Activated CD8-positive, alpha-beta memory T cell treated with anti-CD3 and anti-CD28 coated beads for 1 hour (primary cell): ENCODE measurements at places on chromosomes 12 and 14.

- no peak for DNase-seq
These were observed 13.6 kb downstream of the KCNH3 start for GRCh38 chr12:49552425-49552824.

- no peak for DNase-seq
These were observed 30.8 kb downstream of the PAWR start for GRCh38 chr12:79659961-79660431.

DNA sequence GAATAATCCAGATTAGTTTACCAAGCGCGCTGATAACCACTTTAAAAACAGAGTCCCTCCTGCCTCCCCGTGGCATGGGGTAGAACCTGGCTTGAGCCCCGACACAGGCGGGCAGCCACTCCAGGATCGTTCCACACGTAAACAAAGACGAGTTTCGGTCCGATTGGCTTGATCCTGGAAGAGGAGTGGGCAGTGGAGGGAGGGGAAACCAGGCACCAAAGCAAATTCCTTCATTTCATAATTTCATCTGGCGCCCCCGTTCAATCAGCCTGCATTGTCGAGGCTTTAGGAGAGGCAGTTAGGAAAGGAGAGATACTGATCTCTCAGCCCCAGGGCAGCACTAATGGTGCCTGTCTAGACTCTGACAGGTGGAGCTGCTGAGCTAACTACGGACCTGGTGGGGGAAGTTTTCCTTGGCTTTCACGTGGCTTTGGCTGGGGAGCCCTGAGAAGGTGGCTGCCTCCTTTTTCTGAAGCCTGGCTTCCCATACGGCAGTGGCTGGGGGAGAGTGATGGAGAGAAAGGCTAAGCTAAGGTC, 751 bp upstream of the GPRC5A start:
- DNase-seq: no peak

DNA sequence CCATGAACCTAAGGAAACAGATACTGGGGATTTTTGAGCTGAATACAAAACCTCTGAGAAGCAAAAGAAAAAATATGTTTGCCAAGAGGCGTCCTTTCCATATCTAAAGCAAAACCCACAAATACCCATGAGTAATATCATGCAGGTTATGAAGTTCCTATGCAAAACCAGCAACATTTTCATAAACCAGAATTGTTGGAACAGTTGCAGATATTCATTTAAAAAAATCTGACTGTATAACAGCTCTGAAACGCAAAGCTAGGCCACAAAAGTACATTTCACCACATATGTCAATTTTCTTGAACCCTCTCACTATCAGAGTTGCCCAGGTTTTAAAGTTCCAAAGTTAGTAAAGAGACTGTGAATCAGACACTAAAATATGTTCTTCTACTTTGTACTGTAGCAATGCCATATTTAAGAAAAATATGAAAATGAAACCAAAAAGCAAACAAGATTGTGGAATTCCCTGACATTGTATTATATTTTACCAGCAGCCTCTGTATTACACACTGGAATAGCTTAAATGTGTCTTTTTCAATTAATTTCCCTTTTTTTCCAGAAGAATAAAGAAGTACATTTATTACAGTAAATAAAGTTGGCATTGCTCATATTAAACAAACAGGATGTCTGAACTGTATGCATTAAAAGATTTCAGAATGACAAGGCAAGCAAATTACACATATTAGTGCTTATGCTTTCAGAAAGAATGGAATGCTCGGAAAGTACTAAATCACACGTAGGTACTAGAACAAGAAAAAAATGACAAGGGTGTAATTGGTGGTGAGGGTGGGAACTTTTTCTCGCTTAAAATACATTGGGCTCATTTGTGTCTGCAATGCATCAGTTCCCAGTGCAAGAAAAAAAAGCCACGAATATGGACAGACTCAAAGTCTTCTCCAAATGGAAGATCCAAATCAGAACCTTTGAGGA, 33.6 kb upstream of the HIF1A start:
- DNase-seq: no peak

DNA sequence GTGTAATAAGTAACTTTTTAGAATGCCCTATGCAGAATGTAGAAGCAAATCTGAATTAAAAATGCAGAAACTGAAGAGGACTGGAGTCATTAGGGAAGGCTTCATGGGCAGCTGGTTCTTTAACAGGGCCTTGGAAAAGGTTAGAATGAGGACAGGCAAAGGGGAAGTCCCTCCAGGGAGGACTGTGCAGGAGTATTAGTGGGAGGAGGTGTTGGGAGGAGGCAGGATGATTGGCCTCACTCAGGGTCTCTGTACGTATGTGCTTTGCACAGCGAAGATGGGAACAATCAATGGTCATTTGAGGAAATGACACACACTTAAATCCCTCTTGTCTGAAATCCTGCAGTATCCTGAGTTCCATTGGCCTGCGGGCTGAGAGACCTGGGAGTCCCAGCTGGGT, 119.7 kb downstream of the PTCSC3 start:
- no peak for DNase-seq

GRCh38 chr14:20498622-20499021, 6.7 kb upstream of the RNASE10 start:
- no peak for DNase-seq
